NCI-H1048 (cell line): ENCODE measurements at places on chromosomes 4 and X.

- DNase-seq = no peak
Observed at GRCh38 chr4:106530024-106530361, 161.4 kb upstream of the GIMD1 start.

GRCh38 chr4:10688022-10688421 lies 3.5 kb upstream of the CLNK start:
- DNase-seq = no peak

DNA sequence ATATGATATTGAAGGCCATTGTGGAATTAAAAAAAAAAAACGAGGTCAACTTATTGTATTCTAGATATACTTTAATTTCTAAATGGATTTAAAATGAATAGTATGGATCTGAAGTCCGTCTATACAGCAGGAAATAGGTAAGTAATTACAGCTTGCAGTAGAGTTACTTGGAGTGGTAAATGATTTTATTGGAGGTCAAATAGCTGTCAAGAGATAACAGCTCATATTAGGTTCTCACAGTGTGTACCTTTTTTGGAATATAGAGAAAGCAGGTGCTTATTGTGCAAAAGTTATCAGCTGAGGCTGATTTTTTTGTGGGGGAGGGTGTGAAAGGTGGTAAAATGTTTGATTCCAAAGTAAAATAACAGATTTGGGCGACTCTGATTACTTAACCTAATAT lies 17.7 kb downstream of the UPRT start:
- DNase-seq = no peak

- no peak for DNase-seq
Observed at GRCh38 chr4:37568489-37568888, 117.7 kb downstream of the RELL1 start.

DNA sequence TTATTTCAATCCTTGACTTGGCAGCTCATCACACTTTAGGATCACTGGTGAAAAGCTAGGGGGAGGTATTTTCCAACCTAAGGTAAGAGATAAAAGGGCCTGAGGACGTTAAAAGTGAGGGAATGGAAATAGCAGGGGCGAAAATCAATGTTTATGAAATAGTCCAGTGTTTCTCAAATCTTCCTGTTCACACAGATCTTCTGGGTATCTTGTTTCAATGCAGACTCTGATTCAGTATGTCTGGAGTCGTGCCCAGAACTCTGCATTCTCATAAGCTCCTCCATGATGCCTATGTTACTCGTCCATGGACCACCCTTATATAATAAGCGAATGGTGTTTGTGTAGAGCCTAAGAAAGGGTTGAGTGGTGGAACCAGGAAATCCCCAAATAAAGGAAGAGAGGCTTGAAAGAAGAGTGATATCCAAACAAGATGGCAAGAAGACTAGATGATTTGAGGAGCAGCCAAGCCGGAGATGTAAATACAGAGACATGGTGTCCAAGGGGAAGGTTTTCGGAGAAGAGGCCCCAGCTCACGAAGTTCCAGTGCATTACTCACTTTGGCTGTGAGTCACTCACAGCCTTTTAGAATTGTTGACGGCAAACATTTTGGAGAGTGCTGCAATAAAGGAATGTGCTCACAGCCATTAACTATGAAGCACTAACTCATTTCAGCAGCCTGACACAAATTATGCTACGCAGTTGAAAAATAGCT lies 215.6 kb upstream of the PPARGC1A start:
- DNase-seq = no peak

GRCh38 chr4:6953751-6954380 lies 44.2 kb downstream of the TBC1D14 start:
- no peak for DNase-seq

DNA sequence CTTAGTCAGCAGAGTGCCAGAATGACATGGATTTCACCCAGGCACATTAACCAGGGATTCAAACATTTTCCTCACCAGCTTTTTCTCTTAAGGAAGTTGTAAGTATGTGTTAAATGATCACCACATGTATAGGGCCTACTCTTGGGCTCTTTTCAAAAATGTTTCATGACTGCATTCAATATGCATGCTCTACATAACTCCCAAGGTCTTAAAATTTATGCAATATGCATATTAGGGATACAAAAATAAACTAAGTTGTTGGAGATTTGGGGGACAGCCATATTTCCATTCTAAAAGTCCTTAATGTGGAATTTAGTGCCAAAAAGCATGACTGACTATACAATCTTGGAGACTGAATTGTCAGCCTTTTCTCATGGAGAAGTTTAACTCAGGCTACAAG lies 25.0 kb upstream of the TRPC5OS start:
- no peak for DNase-seq

DNA sequence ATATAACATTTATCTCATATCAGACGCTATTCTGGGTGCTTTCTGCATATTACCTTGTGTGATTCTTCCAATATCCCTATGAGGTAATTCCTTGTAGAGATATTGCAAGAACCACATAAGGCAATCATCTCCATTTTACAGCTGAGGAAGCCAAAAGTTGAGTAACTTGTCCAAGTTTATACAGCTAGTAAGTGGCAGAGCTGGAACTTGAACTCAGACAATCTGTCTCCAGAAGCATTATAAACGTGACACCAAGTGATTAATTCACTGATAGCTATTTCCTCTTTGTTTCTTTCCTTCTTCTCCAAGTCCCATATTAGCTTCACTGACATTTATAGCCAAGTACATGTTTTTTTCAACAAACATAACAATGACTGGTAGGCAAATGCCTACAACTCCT lies 7.3 kb downstream of the EMCN start:
- no peak for DNase-seq

- DNase-seq = no peak
Observed at GRCh38 chrX:90883479-90883878, 551.2 kb upstream of the PABPC5 start.

DNA sequence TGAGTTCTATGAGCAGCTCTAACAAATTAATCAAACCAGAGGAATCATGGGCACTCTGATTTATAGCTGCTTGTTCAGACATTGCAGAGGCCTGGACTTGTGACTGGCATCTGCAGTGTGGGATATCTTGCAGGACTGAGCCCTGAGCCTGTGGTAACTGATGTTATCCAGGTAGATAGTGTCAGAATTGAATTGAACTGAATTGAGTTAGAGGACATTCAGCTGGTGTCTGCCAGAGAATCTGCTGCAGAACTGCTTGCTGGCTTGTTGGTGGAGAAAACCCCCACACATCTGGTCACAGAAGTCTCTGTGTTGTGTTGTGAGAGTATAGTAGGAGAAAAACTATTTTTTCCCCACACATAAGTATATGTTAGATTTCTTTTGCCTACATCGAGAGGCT lies 42.2 kb downstream of the SMIM20 start:
- DNase-seq = no peak
